ENCODE measurements at places on chromosomes 1 and 21.

DNA sequence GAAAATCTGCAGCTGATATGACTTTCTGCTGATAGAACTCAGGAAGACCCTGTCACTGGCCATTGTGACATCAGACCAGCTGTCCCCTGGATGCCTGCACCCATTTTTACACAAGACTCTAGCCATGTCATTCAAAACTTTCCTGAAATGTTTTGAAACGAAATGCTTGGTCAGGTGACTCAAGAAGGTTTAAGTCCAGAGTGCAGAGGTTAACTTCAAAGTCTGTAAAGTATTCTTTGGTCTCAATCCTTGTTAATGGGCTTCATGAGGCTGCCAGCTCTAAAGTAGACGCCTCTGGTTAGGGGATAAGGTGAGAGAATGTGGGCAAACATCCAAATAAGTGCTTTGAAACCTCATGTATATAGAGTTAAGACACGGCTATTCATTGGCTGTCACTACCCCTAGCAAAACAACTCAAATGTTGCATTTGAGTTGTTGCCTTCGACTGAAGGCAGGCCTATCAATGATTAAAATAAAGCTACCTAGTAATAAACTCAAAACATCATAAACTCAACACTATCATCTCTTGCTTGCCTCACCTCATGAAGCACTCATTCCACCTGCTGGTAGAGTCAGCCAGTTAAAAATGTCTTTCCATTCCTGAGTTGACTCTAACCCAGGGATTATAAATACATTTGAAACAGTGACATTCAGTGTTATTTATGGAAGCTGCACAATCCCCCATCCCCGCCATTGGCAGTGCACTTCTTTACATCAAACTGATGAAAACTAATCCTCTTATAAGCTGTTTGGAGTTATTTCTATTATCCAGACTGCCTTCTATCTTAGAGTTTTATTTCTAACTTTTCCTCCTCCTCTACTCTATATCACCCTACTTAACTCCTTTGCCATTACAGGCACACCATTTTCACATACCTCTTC lies 26.0 kb downstream of the RABIF start:
- DNase-seq = peak; percentile 88
- peak overlapping the region; percentile 91 for H3K4me3 ChIP-seq
- peak overlapping the region; percentile 73 for H3K27ac ChIP-seq
- no peaks in the 10 kb centered on the region for H3K27me3 ChIP-seq

- DNase-seq = no peak
- no peak overlapping the region for H3K4me3 ChIP-seq
- no peaks in the 10 kb centered on the region for H3K36me3 ChIP-seq
- no peak overlapping the region for H3K27ac ChIP-seq
Measured at GRCh38 chr1:33175865-33176264, 6.0 kb downstream of the TRIM62 start.

DNA sequence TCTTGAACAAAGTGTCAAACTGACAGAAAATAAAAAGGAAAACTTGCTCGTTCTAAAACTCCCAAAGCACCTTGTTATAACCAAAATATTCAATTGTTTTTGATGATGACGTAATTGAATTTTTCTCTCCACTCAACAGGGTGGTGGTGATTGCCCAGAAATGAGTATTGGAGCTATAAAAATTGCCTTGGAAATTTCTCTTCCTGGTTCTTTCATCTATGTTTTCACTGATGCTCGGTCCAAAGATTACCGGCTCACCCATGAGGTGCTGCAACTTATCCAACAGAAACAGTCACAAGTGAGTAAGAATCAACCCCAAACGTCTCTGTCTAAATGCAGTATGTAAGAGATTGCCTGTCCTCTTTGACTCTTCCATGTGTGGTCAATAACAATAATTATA lies 130.1 kb downstream of the HMCN1 start:
- H3K4me3 ChIP-seq = no peak overlapping the region
- H3K27me3 ChIP-seq = no peaks in the 10 kb centered on the region

DNA sequence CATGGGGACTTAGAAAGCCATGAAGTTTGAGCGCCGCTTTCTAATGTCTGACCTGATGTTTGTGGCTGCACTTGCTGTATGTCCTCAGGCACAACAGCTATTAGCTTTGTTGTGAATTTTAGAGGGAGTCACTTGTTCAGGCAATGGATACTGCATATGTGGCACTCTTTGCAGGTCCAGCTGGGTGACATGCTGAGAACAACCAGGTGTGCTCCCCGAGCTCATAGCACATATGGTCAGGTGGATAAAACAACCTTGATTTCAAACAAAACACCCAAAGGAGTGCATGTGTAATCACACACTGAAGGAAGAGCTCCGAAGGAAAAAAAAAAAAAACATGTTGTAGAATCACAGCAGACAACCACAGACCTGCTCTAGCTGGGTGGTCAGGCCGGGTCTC lies 178.6 kb downstream of the BACH1 start:
- no peak for DNase-seq
- no peaks in the 10 kb centered on the region for H3K27me3 ChIP-seq
- no peak overlapping the region for H3K4me3 ChIP-seq
- H3K27ac ChIP-seq = no peak overlapping the region
- no peaks in the 10 kb centered on the region for H3K36me3 ChIP-seq

DNA sequence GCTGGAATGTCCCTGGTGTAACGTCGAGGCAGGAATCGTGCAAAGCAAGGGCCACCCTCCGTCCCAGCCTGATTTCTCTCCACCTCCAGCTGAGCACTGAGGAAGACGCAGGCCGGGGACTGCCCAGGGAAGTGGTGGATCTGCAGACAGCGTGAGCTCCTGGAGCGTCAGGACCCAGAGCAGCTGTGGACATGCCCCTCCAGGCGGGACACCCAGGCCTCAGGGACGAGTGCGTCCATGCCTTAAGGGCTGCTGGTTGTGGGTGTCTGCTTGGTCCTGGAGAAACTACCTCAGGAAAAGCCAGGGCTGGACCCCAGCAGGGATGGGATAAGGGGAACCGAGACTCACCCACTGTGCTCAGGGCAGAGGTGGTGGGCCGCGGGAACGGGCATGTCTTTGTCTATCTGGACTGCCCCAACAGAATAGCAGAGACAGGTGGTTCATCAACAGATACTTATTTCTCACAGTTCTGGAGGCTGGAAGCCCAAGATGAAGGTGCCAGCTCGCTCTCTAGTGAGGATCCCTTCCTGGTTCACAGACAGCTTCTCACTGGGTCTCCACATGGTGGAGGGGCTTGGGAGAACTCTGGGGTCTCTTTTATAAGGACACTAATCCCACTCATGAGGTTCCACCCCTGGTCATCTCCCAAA lies 5.8 kb upstream of the MMEL1 start:
- DNase-seq = no peak
- peaks cover 15% of the 10 kb centered on the region for H3K4me1 ChIP-seq
- H3K36me3 ChIP-seq = no peaks in the 10 kb centered on the region
- H3K4me3 ChIP-seq = no peak overlapping the region
- H3K27ac ChIP-seq = no peak overlapping the region
- peaks cover 10% of the 10 kb centered on the region for H3K27me3 ChIP-seq

GRCh38 chr1:234271243-234271606 lies 102.0 kb upstream of the COA6 start:
- H3K27me3 ChIP-seq = no peaks in the 10 kb centered on the region
- peaks cover 2% of the 10 kb centered on the region for H3K4me1 ChIP-seq
- H3K27ac ChIP-seq = no peak overlapping the region
- H3K36me3 ChIP-seq = no peaks in the 10 kb centered on the region

- H3K27ac ChIP-seq = no peak overlapping the region
- H3K36me3 ChIP-seq = no peaks in the 10 kb centered on the region
- H3K4me1 ChIP-seq = no peaks in the 10 kb centered on the region
- H3K27me3 ChIP-seq = no peaks in the 10 kb centered on the region
- no peak overlapping the region for H3K4me3 ChIP-seq
- DNase-seq = no peak
Measured at GRCh38 chr21:24941316-24942185, 665.7 kb downstream of the MRPL39 start.

- no peak overlapping the region for H3K27ac ChIP-seq
- DNase-seq = no peak
- H3K4me1 ChIP-seq = no peaks in the 10 kb centered on the region
- H3K36me3 ChIP-seq = no peaks in the 10 kb centered on the region
- no peaks in the 10 kb centered on the region for H3K27me3 ChIP-seq
Measured at GRCh38 chr1:239387304-239388158, 1.2 kb downstream of the CHRM3 start.

GRCh38 chr1:94936861-94937620 lies 10.1 kb upstream of the CNN3 start:
- no peak for DNase-seq
- H3K27ac ChIP-seq = no peak overlapping the region
- H3K4me3 ChIP-seq = no peak overlapping the region

DNA sequence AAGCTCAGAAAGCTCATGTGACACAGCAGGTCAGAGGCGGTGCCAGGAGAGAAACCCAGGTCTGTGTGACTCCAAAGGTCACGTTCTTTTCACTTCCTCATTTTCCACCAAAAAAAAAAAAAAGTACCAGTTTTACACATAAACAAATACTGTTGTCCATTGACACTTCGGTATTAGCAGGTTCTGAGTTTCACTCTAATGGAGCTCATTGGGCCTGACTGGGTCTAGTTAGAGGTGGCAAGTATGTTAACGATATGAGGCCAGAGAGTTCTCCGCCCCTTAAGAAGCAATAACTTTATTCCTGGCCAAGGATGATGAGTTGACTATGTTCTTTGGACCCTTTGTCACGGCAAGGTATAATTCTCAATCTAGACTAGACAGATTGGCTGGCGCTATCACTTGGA lies 30.0 kb upstream of the SDE2 start:
- peaks cover 27% of the 10 kb centered on the region for H3K4me1 ChIP-seq
- H3K27ac ChIP-seq = no peak overlapping the region
- H3K27me3 ChIP-seq = 0 out of 3 replicates have a peak, but pooled peaks cover 5% of the 10 kb centered on the region
- H3K36me3 ChIP-seq = no peaks in the 10 kb centered on the region

DNA sequence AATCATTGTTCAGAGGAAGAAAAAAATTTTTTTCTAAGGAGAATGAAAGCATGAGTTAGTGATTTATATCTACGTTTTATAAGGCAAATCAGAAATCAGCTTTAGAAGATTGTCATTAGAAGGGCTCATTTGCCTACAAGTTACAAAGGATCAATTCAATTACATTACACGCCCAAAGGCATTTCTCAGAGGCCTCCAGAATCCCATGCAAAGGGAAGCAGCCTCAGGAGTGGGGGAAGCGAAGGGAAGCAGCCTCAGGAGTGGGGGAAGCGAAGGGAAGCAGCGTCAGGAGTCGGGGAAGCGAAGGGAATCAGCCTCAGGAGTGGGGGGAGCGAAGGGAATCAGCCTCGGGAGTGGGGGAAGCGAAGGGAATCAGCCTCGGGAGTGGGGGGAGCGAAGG lies 206.2 kb downstream of the GREM2 start:
- no peak overlapping the region for H3K27ac ChIP-seq
- DNase-seq = no peak
- no peak overlapping the region for H3K4me3 ChIP-seq
- H3K4me1 ChIP-seq = no peaks in the 10 kb centered on the region
- H3K36me3 ChIP-seq = no peaks in the 10 kb centered on the region

- no peak overlapping the region for H3K4me3 ChIP-seq
- DNase-seq = peak; percentile 1
- no peaks in the 10 kb centered on the region for H3K4me1 ChIP-seq
- H3K36me3 ChIP-seq = no peaks in the 10 kb centered on the region
- H3K27me3 ChIP-seq = no peaks in the 10 kb centered on the region
Measured at GRCh38 chr1:215181518-215181917, 99.0 kb downstream of the KCNK2 start.

GRCh38 chr1:50175719-50176639 lies 67.3 kb downstream of the ELAVL4 start:
- no peaks in the 10 kb centered on the region for H3K4me1 ChIP-seq
- H3K27ac ChIP-seq = no peak overlapping the region
- DNase-seq = no peak
- H3K4me3 ChIP-seq = no peak overlapping the region
- no peaks in the 10 kb centered on the region for H3K36me3 ChIP-seq
- no peaks in the 10 kb centered on the region for H3K27me3 ChIP-seq

Data from HepG2 (cell line).